ENCODE measurements at places on chromosomes 5 and 9.
A peak's percentile ranks its signal among the peaks of the same experiment; 100 is the strongest.

GRCh38 chr9:117783828-117784227 lies 79.6 kb downstream of the TLR4 start:
- DNase-seq, result no peak

DNA sequence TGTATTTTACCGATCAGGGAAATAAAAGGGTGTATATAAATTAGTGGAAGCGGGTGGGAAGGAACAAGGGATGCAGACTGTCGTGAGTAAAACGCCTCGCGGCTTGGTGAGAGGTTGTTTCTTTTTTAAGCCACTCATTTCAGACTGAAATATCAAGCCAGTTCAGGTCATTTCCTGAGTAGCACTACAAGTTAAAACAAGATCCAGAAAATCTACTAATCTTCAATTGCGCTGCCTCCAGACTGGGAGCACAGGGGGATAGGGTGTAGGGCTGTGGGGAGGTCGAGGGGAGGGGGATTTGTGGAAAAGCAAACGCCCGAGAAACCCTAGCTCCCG lies 140.8 kb downstream of the TSSK1B start:
- DNase-seq, result peak; percentile 12

DNA sequence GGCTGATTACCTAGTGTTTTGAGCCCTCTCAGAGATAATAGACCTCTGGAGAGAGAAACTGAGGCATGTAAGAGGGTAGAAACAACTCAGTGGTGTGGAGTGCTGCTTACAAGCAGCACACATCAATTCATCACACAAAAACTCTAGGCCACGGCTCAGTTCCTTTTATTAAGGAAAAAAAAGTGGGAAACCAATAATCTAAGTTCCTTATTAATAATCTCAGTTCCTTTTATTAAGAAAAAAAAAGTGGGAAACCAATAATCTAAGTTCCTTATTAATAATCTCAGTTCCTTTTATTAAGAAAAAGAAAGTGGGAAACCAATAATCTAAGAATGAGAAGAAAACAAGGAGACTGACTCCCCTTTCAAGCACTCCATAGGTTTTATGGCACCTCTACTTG lies 28.0 kb downstream of the TXNDC8 start:
- DNase-seq, result no peak

- no peak for DNase-seq
Measured at GRCh38 chr9:114054191-114054690, 23.9 kb downstream of the AMBP start.

GRCh38 chr5:3226196-3226920 lies 369.3 kb upstream of the IRX1 start:
- peak; percentile 38 for DNase-seq

GRCh38 chr9:95008151-95008771 lies 281.8 kb downstream of the AOPEP start:
- no peak for DNase-seq

- DNase-seq, result no peak
Measured at GRCh38 chr9:27408482-27408881, 111.5 kb upstream of the EQTN start.

DNA sequence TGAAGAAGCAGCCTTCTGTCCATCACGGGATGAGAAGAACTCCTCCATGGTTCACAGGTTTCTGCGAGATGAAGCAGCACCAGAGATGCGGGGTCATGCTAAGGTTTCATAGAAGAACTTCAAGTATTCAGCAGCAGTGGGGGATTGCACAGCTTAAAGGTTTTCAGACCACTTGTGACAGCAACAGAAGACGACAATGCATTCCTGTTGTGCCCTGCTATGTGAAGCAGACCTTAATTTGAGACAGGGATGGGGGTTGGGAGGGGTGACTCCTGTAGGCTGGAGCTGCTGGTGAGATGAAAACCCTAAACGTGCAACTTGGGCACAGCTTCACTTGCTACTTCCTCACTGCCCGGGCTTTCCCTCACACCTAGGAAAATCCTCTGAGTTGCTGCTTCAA lies 256.0 kb downstream of the SLIT3 start:
- DNase-seq, result no peak

DNA sequence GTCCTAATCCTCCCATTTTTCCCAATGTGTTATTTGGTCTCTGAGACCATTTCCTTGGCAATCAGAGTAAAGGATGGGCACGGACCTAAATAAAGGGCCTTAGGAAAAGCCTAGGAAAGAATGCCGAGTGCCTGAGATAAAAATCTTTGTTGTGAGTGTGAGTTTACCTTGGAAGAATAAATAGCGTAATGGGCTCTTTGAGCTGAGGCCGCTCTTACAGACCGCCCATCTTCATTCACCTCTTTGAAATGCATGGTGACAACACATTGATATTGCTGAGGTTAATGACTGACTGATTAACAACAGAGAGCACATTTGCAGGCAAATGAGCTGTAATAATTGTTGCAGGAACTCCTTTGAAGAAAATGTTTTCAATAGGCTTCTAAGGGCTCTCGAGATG lies 1967.1 kb upstream of the WWC1 start:
- no peak for DNase-seq

GRCh38 chr9:135726138-135726853 lies 24.3 kb downstream of the KCNT1 start:
- DNase-seq, result no peak

DNA sequence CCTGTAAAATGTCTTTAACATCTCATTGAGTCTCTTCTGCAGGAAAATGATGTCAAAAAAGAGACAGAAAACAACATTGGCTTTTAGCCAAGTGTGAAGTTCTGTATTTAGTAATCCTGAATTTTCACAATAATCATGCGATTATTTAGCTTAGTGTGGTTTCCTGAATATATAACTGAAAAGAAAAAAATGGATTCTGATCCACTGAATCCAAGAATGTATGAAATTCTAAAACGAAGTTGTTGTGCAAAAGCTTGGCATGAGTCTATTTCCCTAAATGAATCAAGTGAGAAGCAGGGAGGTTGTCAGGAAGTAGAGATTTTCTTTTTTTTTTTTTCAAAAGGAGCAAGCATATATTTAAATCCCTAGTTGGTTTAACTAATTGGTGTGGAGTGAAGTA lies 145.9 kb upstream of the CDH6 start:
- no peak for DNase-seq

DNA sequence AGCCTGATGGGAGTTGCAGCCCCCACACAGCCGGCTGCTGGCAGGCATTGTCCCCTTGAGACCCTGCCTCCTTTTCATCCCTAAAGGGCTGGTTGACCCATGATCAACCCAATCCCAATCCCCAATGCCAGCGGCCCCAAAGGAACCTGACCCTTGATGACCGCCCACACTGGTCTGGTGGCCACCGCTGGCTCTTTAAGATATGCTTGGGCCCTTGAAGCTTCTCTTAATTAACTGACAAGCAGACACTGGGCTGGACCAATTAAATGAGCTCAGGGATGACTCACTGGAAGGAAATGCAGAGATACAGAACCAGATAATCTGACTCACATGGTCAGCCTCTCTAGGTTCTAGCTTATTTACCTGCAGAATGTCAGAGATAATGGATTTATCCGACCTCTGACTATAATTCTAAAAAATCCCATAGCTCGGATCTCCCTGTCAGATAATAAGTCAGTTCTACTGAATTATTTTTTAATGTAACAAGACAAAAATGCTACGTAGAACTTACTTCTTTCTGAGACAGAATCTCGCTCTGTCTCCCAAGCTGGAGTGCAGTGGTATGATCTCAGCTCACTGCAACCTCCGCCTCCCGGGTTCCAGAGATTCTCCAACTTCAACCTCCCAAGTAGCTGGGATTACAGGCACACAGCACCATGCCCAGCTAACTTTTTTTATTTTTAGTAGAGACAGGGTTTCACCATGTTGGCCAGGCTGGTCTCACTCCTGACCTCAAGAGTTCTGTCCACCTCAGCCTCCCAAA lies 11.1 kb upstream of the MLANA start:
- DNase-seq, result peak; percentile 67

DNA sequence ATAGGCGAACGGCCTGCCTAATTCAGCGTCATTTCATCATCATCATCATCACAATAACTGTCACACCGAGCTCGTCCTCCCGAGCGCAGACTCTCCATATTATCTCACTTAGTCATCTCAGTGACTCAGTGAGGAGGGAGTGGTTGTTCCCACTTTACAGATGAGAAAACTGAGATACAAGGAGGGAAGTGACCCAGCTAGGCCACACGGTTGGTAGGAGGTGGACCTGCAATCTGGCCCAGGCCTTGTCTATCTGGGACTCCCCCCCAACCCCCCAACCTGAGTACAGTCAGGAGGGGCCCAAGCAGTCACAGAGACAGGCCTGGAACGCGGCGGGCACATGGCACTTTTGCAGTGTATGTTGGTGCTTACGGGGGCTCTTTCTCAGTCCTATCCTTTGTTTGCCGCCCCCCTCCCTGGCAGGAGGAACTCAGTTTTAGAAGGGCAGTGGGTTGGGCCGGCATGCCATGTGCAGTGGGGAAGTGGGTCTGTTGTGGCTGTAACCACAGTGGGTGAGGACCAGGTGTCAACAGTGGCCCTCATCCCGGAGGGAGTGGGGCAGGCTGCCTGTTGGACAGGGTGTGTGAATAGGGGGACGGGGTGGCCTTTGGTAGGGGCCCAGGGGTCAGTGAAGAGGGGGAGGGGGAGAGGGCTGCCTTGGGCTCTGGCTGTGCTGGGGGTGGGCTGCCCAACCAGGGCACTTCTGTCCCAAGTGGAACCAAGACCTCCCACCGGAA lies 1.7 kb upstream of the RXRA start:
- DNase-seq, result peak; percentile 53

GRCh38 chr5:143914756-143915155 lies 102.8 kb downstream of the HMHB1 start:
- no peak for DNase-seq

- DNase-seq, result no peak
Measured at GRCh38 chr9:13993632-13994185, 320.2 kb downstream of the NFIB start.

DNA sequence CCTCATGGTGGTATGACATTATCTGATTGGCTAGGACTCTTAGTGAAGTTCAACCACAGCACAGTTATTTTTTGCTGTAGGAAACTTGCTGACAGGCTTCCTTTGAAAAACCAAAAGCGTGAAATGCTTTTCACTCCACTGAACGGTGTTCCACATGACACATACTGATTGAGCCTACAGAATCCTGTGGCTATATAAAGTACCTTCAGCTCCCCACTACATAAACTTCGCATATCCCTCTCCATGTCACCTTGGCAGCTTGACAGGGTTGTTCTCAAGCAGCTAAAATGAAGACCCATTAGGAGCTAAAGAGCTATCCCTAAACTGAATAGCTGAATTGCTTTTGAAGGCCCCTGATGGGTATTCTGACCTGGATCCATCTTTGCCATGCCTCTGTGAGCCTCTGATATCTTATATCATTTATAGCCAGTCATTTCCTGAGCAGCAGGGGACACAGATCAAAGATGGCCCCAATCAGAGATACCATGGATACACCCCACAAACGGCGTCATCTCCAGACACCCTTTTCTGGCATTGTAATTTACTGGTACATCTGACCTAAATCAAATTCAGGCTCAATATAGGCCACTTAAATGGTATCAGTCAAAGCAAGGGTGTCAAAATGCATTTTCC lies 91.5 kb downstream of the APBA1 start:
- no peak for DNase-seq

DNA sequence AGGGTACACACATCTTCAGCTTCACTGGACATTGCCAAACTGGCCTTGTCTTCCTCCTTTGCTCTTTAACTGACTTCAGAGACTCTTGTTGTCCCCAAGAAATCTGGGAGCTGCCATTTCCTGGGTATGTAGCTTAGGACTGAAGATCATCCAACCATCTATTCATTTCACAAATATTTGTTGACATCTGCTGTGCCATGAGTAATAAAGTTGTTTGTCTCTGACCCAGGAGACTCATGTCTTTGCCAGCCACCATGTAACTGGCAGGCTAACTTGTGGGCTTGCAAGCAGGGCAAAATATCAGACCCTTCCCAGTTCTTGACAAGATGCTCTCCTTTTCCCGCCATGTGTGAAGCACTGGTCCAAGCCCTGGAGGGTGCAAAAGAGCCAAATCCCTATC lies 17.1 kb upstream of the TOR1B start:
- DNase-seq, result no peak

GRCh38 chr5:314676-315487 lies 6.6 kb upstream of the AHRR start:
- no peak for DNase-seq

DNA sequence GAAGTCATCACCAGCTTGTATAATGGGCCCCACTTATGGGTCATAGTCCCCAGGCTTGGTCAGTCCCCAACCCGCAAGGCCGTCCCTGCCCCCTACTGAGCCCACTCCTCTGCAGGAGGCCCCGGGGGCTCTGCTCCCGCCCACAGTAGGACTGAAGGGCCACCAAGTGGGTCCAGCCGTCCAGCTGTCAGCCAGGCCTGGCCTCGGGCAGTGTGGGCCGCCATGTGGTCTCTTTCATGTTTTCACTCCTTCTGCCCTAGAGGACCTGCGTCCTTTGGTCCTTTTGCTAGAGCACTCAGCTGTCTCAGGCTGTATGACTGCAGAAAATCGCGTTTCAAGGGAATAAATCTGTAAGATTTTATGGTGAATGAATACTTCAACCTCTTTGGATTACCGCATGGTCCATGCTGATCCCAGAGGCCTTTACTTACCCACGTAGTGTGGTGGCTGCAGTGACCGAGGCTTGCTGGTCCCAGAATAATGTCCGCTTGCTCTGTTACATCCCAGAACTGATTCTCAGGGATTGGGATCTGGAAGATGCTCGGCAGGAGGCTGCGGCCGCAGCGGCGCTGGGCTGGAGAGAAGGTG lies 105.7 kb upstream of the FAM120A start:
- DNase-seq, result no peak

DNA sequence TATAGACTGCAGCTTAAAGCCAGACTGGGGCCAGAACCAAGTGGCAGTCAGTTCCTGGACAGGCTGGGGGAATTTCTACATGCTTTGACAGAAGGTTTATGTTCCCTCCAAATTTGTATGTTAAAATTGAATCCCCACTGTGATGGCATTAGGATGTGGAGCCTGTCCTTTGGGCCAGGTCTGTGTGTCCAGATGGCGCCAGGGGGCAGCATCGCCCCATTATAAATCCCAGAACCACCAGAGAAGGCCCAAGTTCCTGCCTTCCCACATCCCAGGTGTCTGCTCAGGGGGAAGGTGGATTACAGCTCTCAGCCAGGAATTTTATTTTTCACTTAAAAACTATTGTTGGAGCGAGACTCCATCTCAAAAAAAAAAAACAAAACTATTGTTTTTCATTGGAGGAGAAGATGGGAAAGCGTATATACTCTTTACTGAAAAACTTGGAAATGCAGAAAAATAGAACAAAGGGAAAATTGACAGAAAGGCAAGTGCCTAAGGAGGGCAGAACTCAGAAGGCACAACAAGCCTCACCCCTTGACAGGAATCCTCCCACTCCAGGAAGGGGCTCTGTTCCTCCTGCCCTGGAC lies 5.0 kb downstream of the IL3 start:
- peak; percentile 82 for DNase-seq

DNA sequence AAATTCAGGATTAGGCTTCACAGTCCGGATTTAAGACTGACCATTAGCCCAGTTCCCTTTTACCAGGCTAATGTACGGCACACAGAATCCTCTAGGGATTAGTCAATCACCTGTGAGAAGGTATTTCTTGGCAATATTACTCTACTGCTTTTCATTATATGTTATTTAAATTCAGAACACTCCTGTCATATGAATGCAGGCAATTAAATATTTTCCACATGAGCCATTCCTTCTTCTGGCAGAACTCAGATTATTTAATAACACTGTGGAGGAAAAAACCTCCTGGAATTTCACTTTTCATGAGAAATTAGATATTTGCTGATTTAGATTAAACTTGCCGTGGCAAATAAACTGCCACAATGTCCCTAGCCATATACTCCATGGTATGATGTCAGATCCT lies 1357.5 kb upstream of the C9orf72 start:
- no peak for DNase-seq
